ENCODE measurements at places on chromosomes 7 and 10. TPM values are rescaled to one million over a fixed set of nuclear protein-coding genes. Genes with fewer than 3 reads are reported as not detected.

FRMD4A gene
- total RNA-seq = 40.4 TPM

SCRN1 gene
- 11.9 TPM for total RNA-seq

COL13A1 gene
- total RNA-seq = 1.3 TPM

DNA sequence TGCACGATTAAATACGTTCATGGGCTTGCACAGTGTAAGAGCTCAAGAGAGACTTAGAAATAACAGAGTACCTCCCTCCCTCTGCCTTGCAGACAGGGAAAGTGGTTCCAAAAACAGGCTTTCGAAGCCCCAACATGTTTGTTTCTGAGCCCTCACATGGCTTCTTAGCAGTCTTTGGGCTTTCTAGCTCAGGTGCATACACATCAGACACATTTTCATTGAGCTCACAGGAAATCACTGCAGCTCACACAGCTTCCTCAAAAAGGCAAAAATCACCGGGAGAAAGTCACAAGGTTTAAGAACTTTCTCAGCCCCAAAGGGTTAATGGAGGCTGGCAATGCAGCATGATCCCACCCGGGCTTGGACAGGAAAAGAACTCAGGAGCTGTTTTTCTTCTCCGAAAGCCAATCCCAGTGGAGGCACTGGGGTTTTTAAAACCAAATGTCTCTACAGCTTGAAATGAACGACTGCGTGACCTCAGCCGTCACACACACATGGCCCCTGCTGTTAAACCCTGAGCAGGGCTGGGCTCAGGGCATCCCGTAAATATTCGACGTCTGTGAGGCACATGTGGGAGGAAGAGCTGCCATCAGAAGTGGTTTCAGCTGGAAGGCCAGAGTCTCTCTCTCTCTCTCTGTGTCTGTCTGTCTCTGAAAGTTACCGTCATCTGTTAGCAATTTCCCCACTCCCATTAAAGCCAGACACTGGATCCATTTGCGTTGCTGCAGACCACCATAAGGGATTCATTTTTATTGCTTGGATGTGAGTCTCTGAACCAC lies 69.7 kb downstream of the CALML3 start:
- no peak for DNase-seq

DNA sequence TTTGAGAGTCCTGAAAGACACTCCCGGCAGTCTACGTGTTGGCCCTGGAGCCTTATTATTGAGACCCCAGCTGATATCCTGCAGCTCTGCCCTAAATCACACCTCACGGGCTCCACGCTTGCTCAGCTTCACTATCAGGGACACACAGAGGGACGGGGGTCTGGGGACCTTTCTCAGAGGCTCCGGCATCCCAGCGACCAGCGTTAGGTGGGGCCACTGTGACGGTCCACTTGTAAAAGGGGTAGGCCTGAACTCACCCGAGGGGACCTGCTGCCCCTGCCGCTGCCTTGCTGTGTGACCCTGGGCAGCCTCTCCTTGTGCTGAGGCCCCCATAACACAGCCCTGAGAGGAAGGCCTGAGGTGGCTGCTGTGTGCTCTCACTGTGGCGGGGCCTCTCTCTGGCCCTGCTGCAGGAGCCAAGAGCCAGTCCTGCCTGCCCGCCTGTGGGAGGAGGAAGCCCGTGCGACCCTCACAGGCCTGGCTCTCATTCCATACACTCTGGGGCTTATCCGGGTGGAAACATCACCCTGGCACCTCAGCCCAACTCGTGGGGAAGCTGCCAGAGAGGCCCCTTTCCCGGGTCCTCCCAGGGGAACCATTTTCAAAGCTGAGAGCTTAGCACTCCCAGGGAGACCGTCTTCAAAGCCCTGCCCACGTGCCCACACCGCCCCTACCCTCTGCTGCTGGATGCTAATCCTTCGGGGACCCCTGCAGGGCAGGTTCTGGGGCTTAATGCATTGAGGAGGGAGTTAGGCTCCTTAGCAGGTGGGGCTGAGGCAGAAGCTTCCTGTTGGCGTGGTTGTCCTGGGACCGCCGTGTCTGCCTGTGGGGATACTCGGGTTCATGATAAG lies 21.7 kb downstream of the AQP1 start:
- no peak for DNase-seq

- peak; percentile 62 for DNase-seq
Measured at GRCh38 chr10:27742195-27743011, 3.2 kb downstream of the MKX start.

- no peak for DNase-seq
Measured at GRCh38 chr10:97827702-97828291, 21.8 kb upstream of the GOLGA7B start.

- no peak for DNase-seq
Measured at GRCh38 chr10:34575882-34576281, 239.2 kb downstream of the PARD3 start.

DNA sequence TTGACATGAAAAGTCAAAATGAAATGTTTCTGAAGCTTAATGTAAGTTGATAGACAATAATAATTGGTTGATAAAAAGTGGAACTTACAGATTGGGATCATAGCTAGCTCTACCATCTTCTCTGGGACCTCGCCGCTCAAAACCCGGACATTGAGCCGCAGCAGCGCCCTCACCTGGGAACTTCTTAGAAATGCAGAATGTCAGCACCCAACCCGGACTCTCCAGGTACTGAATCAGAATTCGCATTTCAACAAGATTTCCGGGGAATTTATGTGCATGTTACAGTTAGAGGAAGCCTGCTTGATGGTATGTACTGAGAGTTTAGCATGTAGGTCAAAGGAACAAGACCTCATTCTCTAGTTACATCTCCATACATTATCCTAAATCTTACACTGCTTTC lies 36.7 kb upstream of the ABLIM1 start:
- no peak for DNase-seq

- no peak for DNase-seq
Measured at GRCh38 chr7:17444673-17445072, 146.2 kb downstream of the AHR start.

DNA sequence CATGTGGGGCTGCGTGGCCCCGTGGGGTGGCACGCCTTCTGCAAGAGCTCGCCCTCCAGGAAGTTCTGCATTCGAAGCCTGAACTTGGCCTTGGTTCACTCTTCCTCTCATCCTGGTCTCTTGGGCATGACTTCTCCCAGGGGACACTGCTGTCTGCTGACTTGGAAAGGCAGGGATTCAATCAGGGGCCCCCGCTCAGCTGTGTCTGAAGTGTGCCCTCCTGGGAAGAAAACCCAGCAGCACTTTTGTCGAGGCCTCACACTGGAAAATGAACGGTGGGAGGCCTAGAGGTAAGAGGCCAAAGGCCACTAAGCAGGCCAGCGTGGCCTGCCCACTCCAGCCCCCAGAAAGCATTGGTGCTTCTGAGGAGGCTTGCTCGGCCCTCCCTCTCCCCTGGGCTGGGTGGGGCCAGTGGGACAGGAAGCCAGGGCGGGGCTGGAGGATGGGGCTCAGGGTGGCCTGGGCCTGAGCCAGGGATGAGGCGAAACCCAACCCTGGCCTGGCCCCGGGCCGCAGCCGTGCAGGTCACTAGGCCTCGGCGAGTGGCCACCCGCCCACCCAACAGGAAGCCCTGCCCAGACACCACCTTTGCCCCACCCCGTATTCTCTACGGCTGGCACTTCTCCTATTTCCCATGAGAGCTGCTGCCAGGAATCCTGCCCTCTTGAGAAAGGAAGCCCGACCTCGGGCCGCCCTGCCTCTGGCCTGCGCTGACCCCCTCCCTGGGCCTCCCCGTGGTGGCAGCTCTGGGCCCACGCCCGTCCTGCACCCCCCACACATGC lies 81.1 kb downstream of the ZMIZ1 start:
- DNase-seq = peak; percentile 98

DNA sequence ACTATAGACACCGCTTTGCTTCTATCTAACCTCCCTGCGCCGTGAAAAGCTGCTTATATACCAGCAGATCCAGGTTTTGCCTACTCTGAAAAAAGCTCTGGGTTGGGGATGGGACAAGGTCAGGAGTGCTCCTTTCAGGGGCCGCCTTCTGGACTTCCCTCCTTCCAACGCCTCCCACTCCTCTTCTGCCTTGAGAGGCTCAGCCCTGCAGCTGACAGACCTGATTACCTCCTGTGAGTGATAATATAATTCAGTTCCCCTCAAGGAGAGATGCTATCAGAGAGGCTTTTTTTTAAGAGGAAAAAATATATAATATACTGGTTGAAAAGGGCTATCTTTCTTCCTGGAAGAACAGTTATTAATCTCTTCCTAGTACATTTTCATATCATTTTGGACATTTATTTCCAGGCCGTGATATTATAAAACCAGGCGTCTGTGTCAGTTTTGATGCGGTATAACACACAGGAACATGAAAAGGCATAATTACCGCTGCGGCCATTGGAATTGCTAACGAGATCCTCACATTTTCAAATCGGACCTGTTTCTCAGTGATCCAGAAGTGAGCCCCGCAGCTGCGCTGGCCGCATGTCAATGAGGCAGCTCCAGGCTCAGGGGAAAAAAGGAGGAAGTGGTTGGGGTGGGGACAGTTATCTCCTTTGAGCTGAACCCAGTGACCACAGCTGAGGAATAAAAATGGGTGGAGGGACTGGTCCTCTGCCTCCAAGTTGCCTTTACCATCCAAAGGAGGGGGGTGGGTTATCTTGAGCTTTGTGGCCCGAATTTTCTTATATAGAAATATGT lies 457.1 kb downstream of the TYW1 start:
- DNase-seq = no peak

DNA sequence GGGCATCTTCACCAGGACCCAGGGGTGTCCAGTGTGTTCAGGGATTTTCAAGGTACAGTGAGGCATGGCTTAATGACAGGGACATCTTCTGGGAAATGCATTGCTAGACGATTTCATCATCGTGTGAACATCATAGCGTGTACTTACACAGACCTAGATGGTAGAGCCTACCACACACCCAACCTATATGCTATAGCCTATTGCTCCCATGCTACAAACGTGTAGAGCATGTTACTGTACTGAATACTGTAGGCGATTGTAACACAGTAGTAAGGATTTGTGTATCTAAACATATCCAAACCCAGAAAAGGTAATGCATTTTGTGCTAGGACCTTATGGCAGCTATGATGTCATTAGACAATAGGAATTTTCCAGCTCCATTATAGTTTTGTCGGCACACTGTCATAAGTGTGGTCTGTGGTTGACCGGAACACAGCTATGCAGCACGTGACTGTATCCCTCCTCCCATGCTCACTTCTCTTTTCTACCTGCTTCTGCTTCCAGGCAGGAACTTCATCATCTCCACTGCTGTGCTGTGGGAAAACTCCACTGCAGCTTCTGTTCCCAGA lies 416.2 kb upstream of the NFE2L3 start:
- no peak for DNase-seq

DNA sequence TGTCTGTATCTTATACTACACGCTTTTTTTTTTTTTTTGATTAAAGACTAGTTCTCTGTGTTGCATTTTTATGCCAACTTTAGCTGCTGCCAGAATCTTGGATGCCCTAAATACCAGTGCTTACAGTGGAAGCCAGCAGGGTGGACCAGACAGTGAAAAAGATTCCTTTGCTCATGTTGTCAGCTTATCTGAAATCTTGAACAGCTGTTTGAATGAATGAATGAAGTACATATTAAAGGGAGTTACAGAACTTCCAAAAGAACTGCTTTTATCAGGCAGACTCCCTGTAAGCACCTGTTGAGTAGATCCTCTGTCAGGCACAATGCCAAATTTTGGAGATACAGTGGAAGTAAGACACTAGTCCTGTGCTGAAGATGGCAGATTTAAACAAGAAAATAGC lies 184.9 kb downstream of the PPP1R9A start:
- DNase-seq = no peak

- DNase-seq = peak; percentile 70
Measured at GRCh38 chr7:104826135-104826534, 187.9 kb upstream of the KMT2E start.

Measured in lower leg skin (tissue), 4 donors.